ENCODE measurements at places on chromosomes 12 and 14. TPM values are rescaled to one million over a fixed set of nuclear protein-coding genes. Genes with fewer than 3 reads are reported as not detected.

GRCh38 chr12:122747224-122748135 is 5.1 kb upstream of the DENR start:
- H3K27ac ChIP-seq = no peak overlapping the region
- H3K4me1 ChIP-seq = peaks cover 16% of the 10 kb centered on the region
- DNase-seq = no peak
- no peak overlapping the region for H3K4me3 ChIP-seq

DNA sequence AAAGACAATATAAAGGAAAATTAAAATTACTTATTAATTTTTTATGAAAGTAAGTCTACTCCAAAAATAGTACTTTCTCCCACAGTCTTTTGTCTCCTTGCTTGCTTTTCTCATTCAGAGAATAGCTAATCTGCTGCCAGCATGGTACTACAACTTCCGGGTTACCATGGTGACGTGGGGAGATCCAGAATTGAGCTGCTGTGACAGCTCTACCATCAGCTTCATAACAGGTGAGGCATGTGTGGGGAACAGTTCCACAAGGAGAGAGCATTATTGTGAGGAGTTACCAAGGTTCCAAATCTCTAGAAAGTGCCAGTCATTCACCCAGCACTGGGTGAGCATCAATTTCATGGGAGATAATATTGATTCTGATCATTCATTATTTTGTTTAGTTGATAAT is 197.8 kb downstream of the PTPRO start:
- H3K27ac ChIP-seq = no peak overlapping the region
- no peak overlapping the region for H3K4me3 ChIP-seq
- H3K4me1 ChIP-seq = no peaks in the 10 kb centered on the region
- H3K27me3 ChIP-seq = peaks cover 12% of the 10 kb centered on the region
- H3K36me3 ChIP-seq = no peaks in the 10 kb centered on the region

GRCh38 chr14:100588671-100589070 is 1.5 kb upstream of the BEGAIN start:
- no peaks in the 10 kb centered on the region for H3K36me3 ChIP-seq
- H3K4me3 ChIP-seq = no peak overlapping the region
- H3K4me1 ChIP-seq = no peaks in the 10 kb centered on the region
- DNase-seq = no peak
- H3K27me3 ChIP-seq = peaks cover 19% of the 10 kb centered on the region

DNA sequence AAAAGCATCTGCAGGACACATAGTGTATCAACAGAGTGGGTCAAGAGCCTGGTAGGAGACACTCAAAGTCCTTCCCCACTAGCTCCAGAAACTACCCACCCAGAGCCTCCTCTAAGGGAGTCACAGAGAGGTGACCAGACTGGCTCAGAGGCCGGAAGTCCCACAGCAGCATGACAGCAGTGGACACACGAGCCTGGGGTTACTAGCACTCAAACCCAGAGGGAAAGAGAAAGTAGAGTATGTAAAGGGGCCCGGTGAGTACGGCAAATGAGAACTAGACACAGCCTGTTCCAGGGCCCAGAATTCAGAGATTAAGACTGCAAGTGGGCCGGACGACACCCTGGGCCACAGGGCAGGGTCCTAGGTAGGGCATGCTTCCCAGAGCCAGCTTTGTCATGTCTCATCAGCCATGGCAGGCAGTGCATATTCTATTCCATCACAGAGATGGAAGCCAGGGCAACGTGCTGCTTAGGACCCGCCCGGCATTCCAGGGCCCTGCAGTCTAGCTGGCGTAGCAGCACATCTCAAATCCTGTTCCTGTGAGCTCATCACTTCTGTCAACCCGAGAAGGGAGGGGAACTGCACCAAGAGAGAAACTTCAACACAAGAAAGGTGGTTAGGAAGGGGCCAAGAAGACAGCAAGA is 4.2 kb downstream of the IFFO1 start:
- H3K27ac ChIP-seq = no peak overlapping the region
- H3K4me3 ChIP-seq = no peak overlapping the region
- peaks cover 21% of the 10 kb centered on the region for H3K36me3 ChIP-seq

SOAT2 gene
- 7.9 TPM for total RNA-seq

DNA sequence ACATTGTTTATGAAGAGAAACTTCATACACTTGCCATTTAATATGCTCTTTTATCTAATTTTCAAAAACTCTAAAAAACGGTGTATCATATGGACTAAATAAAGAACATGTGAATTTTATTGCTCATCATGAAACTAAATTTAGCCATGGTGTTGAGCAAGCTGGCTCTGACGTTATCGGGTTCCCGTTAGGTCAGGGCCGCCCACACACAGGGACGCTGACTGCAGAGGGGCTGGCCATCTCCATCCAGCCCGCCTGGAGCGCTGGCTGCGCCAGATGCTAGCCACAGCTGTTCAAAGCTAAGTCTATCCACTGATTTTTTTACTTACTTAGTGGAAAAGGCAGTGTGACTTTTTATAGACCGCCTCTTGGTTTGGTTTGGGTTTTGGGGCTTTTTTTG is 36.5 kb upstream of the DYNC1H1 start:
- H3K4me3 ChIP-seq = no peak overlapping the region
- DNase-seq = no peak
- no peaks in the 10 kb centered on the region for H3K27me3 ChIP-seq
- no peaks in the 10 kb centered on the region for H3K36me3 ChIP-seq

DNA sequence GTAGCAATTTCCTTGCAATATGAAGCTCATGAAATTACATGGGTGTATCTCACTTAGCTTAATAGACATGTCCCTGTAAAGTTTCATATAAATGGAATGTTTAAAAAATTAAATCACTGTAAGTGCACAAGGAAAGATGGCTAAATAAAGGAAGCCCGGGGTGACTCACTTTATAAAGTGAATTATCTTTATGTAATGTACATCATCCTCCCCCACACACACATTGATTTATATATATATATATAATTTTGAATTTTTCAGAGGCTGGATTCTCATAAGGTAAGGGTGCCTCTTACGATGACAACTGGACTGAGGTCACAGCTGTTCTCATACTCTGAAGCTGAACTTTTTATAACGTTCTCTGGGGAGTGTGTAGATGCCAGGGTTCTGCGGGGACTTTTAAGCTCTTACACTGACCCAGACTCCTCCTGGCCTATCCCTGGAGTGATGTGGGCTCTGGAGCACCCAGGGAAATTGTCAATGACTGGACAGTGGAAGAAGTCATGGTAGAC is 108.7 kb upstream of the HIF1A start:
- no peak for DNase-seq
- H3K36me3 ChIP-seq = peaks cover 4% of the 10 kb centered on the region
- peaks cover 34% of the 10 kb centered on the region for H3K4me1 ChIP-seq
- no peak overlapping the region for H3K27ac ChIP-seq
- H3K4me3 ChIP-seq = no peak overlapping the region
- peaks cover 5% of the 10 kb centered on the region for H3K27me3 ChIP-seq

DNA sequence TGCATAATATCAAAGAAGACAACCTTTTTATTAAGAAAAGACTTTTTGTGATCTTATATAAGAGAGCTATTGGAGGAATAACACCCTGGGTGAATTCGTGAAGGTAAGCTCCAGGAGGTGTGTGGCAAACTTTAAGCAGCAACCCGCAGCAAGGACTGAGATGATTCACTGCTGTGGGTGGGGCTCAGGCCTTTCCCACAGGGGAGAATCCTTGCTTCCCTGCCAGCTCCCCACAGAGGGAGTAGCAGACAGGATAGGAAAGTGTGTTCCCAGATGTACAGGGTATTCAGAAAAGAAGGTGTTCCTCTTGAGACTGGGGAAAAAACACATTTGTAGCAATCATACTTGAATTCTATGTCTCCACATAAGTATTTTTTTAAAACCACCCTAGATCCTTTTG is 9.2 kb downstream of the NDUFA12 start:
- H3K36me3 ChIP-seq = peaks cover 6% of the 10 kb centered on the region
- H3K4me3 ChIP-seq = no peak overlapping the region
- no peak for DNase-seq
- no peaks in the 10 kb centered on the region for H3K27me3 ChIP-seq
- H3K4me1 ChIP-seq = peaks cover 46% of the 10 kb centered on the region
- peak overlapping the region; percentile 54 for H3K27ac ChIP-seq

CLEC6A gene
- total RNA-seq = not detected

DNA sequence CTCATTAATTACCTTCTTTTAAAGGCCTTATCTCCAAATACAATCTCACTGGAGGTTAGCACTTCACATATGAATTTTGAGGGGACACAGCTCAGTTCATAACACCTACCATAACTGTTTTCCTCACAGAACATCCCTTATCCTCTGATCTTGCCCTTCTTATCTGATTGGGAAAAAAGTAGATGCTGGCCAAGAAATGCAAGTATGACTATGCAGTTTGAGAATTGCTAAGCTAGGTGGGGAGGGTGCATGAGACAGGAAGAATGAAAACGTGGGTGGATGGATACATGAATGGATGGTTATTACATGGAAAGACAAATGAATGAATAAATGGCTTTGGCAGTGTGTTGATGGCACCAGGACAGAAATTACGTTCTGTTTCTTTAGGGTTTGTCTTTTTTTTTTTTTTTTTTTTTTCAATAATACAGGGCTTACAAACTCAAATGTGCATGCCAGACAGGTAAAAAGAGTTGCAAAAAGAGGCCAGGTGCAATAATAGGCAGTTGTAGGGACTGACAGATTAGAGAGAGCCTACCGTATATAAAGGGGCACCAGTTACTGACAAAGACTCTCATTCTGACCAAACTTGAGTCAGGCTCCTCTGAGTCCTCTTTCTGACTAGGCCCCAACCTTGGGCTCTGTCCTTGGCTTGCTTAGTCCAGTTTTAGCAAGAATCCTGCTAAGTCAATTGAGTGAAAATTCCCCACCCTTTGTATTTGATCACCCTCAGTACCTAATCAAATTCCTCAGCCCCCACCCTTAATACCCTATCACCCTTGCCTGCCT is 304.9 kb downstream of the ZFP36L1 start:
- H3K27me3 ChIP-seq = no peaks in the 10 kb centered on the region
- DNase-seq = no peak
- H3K27ac ChIP-seq = peak overlapping the region; percentile 44
- no peak overlapping the region for H3K4me3 ChIP-seq
- peaks cover 2% of the 10 kb centered on the region for H3K36me3 ChIP-seq

GRCh38 chr12:93048656-93049055 is 119.6 kb upstream of the EEA1 start:
- no peak overlapping the region for H3K4me3 ChIP-seq
- DNase-seq = no peak
- H3K27ac ChIP-seq = no peak overlapping the region
- H3K27me3 ChIP-seq = peaks cover 12% of the 10 kb centered on the region
- H3K36me3 ChIP-seq = no peaks in the 10 kb centered on the region

SLC6A15 gene
- 0.30 TPM for total RNA-seq

DNA sequence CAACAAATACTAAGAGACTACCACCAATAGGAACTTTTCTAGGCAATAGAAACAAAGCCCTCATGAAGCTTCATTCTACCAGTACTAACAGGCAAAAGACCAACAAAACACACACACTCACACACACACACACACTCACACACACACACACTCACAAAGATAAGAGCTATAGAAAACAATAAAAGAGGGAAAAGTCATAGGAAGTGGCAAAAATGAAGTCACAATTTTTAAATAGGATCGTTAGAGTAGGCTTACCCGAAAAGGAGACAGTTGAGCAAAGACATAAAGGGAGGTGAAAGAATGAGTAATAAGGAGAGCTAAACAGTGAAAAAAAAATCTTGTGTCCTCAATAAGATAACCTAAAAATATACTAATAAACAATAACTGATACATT is 66.5 kb downstream of the C2CD5 start:
- H3K36me3 ChIP-seq = peaks cover 9% of the 10 kb centered on the region
- no peak for DNase-seq
- H3K4me3 ChIP-seq = peak overlapping the region; percentile 15
- no peaks in the 10 kb centered on the region for H3K27me3 ChIP-seq
- H3K27ac ChIP-seq = peak overlapping the region; percentile 47

DNA sequence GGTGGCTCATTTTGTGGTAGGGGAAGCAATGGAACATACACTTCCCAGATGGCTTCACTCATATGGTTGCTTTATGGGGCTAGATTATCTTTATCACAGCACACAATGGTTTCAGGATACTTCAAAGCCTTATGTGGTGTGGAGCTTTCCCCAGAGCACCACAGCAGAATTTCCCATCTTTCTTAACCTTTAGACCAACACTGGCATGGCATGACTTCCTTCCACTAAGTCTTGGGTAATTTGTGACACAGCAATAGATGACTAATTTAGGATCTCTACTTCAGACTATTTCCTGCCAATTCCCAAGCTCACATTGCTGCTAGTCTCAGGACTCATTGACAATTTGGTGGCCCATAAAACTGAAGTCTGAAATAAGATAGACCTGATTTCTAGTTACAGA is 36.9 kb upstream of the DCN start:
- no peak overlapping the region for H3K27ac ChIP-seq
- peaks cover 7% of the 10 kb centered on the region for H3K27me3 ChIP-seq
- no peak overlapping the region for H3K4me3 ChIP-seq
- H3K36me3 ChIP-seq = no peaks in the 10 kb centered on the region
- no peaks in the 10 kb centered on the region for H3K4me1 ChIP-seq

FIGNL2 gene
- total RNA-seq = 0.86 TPM

- H3K36me3 ChIP-seq = peaks cover 2% of the 10 kb centered on the region
- no peaks in the 10 kb centered on the region for H3K4me1 ChIP-seq
- H3K4me3 ChIP-seq = no peak overlapping the region
- no peak overlapping the region for H3K27ac ChIP-seq
- no peak for DNase-seq
- H3K27me3 ChIP-seq = no peaks in the 10 kb centered on the region
These were observed 458.9 kb downstream of the NOVA1 start for GRCh38 chr14:26138764-26139445.

- DNase-seq = no peak
- no peak overlapping the region for H3K27ac ChIP-seq
- peaks cover 24% of the 10 kb centered on the region for H3K4me1 ChIP-seq
- no peaks in the 10 kb centered on the region for H3K27me3 ChIP-seq
- no peak overlapping the region for H3K4me3 ChIP-seq
- no peaks in the 10 kb centered on the region for H3K36me3 ChIP-seq
These were observed 43.5 kb downstream of the MNAT1 start for GRCh38 chr14:60777856-60778578.

- H3K4me1 ChIP-seq = no peaks in the 10 kb centered on the region
- no peak overlapping the region for H3K4me3 ChIP-seq
- peaks cover 23% of the 10 kb centered on the region for H3K27me3 ChIP-seq
- no peak overlapping the region for H3K27ac ChIP-seq
These were observed 24.3 kb downstream of the RERG start for GRCh38 chr12:15196678-15197505.
